Amniotic stem cell (primary cell): ENCODE measurements at places on chromosomes 11 and 22.

DNA sequence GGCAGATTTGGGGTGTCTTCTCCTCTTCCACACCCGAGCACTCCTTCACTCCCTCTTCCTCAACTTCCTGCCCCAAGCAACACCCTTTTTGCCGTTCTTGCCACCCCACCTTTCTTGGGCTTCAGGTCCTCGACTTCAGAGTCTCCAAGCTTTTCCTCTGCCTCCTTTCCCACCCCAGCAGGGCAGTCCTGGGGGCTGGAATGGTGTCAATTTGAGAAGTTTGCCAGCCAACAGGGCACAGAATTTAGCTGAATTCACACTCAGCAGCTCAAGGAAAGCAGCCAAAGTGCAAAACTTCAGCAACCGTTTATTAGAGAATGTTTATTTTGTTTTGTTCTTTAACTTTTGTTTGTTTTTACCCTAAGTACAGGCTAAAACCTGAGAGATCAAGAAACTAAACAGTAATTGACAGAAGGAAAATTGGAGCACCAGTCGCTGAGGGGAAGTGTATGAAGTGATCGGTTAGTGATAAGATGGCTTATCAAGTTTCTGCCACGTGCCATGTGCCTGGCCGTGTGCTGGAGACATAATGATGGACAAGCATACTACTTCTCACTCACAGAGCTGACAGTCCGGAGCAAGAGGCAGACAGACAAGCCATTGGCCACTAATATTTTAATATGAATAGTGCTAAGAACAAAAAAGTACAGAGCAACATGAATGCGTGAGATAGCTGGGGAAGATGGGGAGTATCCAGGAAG lies 44.4 kb downstream of the AHNAK start:
- no peak for DNase-seq

DNA sequence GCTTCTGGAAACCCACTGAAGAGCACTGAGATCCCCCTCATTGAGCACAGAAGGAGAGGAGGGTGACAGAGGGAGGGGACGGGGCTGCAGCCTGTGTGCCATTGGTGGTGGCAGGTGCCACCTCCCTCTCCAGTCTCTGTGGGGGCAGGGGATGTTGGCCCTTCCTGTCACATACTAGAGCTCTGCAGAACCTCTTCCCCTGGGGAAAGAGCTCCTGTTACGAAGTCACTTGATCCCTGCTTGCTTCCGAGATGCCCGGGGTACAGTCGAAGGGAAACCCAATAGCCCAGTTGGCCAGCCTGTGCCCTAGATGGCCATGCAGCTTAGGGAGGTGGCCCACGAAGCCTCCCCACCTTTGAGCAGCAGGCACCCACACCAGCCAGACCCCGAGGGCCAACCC lies 29.4 kb downstream of the DAGLA start:
- DNase-seq: no peak

- no peak for DNase-seq
These were observed 88.4 kb upstream of the SLC22A12 start for GRCh38 chr11:64502634-64503033.

- DNase-seq: no peak
These were observed 1.8 kb downstream of the SYTL2 start for GRCh38 chr11:85809191-85809590.

DNA sequence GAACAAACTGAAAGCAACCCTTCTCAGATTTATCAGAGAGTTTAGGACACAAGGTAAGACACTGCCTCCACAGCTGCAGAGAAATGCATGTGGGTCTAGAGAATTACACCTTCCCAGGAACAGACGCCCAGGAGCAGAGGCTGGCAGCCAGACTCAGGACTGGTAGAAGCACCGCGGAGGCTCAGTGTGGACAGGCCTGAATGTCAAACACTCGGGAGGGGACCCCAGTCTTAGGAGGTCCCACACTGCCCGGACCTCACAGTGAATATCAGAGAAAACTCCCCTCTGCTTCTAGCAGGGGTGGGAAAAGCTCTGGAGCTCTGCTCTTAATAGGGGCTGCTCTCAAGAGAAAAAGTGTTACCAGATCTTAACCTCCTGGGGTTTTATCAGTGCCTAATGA lies 952.7 kb downstream of the BRD1 start:
- DNase-seq: no peak

GRCh38 chr11:910044-910588 lies 494 bp downstream of the CHID1 start:
- DNase-seq: no peak

- DNase-seq: no peak
These were observed 2.4 kb downstream of the ASPHD2 start for GRCh38 chr22:26431261-26431995.

DNA sequence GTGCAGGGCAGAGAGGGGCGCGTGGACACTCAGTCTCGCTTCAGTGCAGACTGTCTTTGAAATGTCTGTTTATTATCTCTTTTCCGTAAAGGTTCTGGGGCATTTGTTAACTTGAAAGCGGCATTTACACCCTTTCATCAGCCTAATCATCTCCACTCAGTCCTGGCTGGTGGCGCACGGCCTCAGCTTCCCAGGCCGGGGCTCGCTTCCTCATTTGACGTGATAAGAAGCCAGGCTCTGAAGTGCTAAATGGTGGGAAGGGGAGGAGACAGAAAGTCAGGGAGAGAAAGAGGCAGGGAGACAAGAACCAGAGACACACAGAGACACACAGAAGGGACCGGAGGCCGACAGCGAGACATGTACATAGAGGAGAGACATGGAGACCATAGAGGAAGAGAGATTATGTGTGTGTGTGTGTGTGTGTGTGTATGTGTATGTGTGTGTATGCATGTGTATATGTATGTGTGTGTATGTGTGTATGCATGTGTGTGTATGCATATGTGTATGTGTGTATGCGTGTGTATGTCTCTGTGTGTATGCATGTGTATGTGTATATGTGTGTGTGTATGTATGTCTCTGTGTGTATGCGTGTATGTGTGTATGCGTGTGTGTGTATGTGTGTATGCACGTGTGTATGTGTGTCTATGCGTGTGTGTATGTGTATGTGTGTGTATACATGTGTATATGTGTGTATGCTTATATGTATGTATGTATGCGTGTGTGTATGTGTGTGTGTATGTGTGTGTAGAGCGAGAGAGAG lies 101.5 kb downstream of the ST3GAL4 start:
- DNase-seq: no peak

DNA sequence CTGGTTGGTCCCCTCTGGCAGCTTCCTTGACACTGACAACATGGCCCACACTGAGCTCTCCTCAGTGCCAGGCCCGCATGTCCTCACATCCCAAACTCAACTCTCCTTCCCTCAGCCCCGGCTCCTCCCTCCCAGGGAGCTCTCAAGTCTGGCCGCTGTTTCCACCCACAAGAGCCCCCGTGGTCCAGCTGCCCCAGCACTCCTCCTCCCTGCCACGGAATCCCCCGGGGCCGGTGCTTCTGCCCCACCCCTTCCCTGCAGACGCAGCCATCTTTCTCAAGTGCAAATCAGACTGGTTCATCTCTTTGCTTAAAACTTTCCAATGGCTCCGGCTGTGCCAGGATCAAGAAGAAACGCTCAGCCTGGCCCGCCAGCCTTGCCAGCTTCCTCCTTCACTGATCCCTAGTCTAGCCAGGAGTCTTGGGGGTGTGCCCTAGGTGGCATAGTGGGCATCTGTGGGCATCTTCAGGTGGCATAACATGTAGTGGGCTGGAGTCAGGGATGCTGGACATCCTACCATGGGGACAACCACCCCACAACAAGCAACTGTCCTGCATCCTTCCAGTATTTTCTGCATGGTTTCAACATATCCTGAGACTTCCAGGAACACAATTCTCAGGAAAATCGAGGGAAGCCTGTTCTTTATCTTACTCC lies 22.3 kb upstream of the RASL10A start:
- no peak for DNase-seq

DNA sequence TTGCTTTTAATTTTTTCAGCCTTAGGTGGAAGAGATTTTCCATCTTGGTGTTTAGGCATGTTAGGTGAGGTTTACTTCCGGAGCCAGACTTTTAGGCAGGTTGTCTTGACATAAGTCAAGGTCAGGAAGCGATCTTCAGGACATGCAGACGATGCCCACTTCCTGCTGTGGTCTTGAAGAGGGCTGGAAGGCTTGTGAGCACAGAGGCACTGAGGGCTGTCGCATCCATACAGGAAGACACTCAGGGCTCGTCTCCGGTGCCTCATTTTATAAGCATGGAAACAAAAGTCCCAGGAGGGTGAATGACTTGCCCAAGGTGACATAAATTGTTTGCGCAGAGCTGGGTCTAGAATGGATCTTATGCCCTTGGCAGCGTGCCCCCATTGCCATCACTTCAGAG lies 30.8 kb downstream of the MARK2 start:
- no peak for DNase-seq

DNA sequence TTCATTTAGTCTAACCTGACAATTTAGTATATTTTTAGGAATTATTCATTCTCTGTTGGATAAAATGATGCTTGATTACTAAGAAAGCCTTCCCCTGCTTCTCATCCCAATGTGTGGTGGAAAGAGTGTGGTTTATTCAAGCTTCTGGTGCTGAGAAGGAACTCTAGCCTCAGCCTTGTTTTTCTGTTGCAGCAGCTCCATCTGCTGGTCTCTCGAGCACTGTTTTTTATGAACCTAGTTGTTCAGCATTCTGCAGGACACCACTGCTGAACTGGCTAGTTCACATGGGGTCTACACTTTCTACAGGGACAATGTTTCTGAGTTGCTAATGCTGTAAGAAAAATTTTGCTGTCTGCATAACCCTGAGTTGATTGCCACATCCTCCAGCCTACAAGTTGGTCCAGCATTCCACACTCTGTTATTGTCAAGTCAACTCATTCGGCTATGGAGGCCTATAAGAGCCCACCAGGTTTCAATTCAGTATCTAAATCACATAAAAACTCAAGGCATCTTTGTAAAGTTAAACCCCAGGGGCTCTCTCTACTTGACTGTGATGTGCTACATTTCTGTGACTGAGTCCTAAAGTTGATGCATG lies 14.3 kb downstream of the OR2AG2 start:
- DNase-seq: peak; percentile 9

DNA sequence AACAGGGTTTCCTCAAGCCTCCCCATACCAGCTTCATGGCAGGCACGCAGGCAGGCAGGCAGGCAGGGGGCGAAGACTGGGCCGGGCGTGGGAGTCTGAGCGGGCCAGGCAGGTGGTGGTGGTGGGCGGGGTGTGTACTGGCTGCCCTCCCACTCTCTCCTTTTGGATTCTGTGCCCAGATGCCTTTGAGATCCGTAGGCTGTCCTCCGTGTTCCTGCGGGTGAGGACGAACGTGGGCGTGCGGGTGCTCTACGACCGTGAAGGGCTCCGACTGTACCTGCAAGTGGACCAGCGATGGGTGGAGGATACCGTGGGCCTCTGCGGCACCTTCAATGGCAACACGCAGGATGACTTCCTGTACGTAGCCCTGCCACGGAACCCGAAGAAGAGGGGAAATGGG lies 23.0 kb downstream of the OTOG start:
- no peak for DNase-seq

DNA sequence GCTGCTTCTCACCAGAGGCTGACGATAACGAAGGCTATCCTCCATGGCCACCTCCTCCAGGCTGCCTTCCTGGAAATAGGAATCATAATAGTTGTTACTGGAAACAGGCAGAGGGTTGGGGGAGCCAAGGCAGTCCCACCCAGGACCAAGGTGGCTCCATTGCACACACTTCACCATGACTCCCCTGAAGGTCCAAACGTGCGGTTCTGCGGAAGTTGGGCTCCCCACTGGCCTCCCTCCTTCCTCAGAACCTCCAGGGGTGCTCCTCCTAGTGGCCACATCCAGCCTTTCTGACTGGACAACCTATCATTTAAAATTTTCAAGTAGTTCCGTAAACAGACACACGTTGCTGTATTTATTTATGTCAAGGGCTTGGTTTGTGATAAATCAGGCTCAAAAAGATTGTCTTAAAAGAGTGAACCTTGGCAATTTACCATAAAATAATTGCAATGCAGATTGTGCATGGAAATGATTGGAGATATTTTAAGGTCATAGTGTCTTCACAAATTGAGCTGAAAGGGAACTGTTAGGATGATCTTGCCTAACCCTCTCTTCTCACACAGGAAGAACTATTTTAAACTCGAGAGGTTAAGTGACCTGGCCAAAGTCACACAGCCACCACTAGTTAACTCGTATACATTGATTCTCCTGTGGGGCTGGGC lies 1.4 kb upstream of the TCN2 start:
- no peak for DNase-seq

GRCh38 chr11:39190751-39191150 lies 2268.7 kb downstream of the LRRC4C start:
- no peak for DNase-seq

DNA sequence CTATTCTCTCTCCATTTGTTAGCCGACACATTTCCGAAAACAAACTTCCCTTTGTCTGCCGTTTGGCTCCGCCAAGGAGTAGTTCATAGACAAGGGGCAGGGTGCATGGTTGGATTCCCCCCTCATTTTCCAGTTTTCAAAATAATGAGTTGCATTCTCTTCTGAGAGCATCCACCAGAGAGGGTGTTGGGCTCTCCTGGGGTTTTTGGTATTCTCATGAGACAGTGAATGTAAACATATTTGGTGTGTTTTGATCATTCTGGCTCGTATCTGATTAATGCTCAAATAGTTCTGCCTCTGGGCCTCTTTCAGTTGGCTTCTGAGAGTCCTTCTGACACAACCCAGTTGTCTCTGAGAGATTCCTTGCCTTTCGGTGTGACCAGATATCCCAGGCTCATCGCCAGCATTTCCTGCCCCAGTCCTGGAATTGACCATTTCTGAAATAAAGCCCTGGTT lies 21.7 kb downstream of the GRAMD4 start:
- DNase-seq: no peak

GRCh38 chr22:28674121-28674563 lies 5.5 kb downstream of the TTC28 start:
- peak; percentile 4 for DNase-seq

DNA sequence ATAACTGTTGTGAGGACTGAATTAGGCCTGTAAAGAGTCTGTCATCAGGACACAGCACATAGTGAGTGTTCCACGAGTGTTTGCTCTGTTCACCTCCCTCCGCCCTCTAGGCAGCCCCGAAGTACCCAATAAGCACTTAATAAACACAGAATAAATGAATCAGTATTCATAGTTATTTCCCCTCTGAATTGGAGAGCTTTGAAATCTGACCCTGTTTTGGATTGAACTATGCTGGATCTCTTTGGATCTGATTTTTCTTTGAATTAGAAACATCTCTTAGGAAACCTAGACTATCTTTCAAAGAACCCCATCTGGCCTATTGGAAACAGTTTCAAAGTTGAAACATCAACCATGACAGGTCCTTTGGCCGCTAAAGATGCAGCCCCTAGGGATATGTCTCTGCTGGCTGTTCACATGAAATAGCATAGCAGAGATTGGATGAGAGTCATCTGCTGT lies 615.5 kb downstream of the NTM start:
- DNase-seq: no peak

- DNase-seq: peak; percentile 87
These were observed 52.0 kb upstream of the CHRNA10 start for GRCh38 chr11:3723014-3723708.

DNA sequence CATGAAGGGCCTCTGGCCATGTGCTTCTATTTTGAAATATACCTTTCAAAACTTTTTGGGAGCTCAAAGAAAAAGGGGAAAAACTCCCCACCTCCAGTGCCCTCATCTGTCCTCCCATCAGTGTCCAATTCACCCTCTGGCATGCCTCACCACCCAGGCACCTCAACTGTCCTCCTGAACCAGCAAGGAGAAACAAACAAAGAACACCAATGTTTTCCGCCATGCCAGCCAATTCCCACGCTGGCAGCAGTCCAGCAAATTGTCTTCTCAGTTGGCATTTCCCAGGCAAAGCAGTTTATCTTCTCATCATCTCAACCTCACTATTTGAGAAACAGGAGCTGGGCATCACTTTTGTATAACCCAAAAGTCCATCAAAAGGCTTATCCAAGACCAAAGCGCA lies 496.9 kb downstream of the SOX6 start:
- DNase-seq: no peak

GRCh38 chr11:124582565-124582964 lies 12.8 kb downstream of the OR8A1 start:
- DNase-seq: no peak

- no peak for DNase-seq
These were observed 62.6 kb downstream of the PPME1 start for GRCh38 chr11:74233683-74234082.
